ENCODE measurements at places on chromosomes 6 and 20.
A peak's percentile ranks its signal among the peaks of the same experiment; 100 is the strongest.

DNA sequence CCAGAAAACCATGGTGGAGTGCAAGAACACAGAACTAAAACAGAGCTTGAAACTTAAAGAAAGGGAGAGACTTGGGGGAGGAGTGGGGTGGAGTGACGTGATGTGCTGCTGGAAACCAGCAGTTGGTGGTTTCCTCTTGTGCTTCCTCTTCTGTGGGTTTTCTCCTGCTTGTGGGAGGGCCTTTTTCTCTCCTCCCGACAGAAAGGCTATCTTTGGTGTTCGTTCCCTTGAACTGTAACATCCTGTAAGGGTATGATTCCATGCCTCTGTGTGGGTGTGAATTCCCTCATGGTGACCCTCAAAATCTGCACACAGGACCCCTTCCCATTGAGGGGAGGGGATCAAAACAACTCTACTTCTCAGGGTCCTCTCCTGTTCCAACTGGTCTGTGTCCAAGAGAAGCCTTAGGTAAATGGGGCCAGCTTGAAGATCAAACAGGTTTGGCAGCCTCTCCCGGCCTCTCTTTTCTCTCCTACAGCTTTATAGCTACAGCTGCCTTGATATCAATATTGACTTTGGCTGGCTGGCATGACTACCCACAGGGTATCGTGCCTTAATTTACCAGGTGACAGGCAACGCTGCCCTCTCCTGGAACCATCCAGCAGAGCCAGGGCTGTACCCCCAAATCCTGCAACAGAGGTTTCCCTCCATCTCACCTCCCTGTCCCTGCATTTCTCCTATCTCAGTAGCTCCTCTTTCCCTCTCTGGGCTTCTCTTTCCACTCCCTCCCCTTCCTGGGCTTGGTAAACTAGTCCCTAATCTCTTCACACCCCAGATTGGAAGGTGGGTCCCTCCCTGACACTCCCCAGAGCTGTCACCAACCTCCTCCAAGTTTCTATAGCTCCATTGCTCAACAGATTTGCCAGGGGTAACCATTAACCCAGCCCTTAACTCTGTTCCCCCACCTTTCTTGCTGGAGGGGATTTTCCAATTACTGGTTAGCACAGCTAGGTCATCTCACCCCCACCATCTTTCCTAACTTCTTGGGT lies 1.5 kb upstream of the MSH5 start:
- DNase-seq, result no peak

DNA sequence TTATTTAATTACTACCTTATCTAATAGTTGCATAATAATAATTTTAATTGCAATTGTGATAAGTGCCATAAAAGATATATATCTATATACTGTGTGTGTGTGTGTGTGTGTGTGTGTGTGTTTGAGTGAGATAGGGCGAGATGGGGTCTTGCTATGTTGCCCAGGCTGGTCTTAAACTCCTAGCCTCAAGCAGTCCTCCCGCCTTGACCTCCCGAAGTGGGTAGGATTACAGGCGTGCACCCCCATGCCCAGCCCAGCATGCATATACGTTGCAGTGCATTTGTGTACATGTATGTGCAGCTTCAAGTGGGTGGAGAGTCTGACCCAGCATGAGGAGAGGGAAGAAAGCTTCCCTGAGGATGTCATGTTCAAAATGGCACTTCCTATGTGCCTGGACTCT lies 4.6 kb upstream of the RIMS4 start:
- DNase-seq, result no peak

- DNase-seq, result no peak
Observed at GRCh38 chr6:89542866-89543265, 95.7 kb downstream of the LYRM2 start.

DNA sequence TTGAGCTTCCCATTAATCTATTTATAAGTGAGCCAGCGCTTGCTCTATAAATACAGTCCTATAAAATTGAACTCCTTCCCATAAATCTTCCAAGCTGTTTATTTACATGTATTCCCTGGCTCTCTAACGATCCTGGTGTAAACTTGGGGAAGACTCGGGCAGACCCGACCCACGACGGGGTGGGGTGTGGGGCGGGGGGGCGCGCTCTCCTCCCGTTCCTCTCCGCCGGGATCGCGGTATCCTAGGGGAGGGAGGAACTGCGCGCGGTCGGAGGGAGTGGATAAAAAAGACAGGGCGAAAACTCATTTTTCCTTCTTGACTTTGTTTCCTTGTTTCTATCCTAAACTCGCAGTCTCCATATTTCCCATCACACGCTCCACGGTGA lies 31.1 kb downstream of the TFAP2B start:
- DNase-seq, result peak; percentile 33

DNA sequence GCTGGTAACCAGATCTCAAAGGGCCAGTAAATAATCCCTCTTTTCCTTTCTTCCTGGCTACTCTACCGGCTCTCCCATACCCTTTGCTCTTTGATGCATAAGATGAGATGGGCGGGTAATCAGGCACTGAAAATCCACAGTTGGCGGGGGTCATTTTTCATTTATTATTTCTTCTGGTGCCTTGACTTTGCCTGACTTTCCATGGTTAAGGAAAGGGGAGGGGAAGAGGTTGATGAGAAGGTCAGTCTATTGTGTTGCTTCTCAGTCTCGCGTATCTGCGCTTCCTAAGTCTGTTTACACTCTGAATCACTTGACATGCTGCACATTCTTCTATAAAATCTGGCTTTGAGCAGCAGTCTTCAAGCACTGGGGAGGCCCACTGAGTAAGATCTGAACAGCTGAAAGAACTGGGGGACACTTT lies 121.1 kb upstream of the HDGFL1 start:
- no peak for DNase-seq

- no peak for DNase-seq
Observed at GRCh38 chr6:39303425-39304153, 10.6 kb downstream of the KCNK17 start.

DNA sequence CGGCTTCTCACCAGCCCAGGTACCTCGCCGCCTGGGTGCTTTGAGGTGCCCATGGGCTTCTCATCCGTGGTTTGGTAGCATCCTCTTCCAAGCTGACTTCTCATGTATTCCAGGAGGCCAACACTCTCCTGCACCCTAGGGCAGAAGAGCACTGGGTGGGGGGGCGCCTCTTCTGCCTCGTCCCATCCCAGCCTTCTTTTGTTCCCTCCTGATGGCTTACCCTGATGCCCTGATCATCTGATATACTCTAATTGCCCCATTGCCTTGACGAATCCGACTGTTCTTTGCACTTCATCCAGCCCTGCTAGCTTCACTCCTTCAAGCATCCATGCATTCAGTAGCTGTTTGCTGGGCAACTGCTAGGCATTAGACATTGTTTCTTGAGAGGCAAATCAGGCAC lies 60.6 kb downstream of the ZNF831 start:
- no peak for DNase-seq

GRCh38 chr6:154474648-154475428 lies 35.6 kb downstream of the CNKSR3 start:
- DNase-seq, result no peak

DNA sequence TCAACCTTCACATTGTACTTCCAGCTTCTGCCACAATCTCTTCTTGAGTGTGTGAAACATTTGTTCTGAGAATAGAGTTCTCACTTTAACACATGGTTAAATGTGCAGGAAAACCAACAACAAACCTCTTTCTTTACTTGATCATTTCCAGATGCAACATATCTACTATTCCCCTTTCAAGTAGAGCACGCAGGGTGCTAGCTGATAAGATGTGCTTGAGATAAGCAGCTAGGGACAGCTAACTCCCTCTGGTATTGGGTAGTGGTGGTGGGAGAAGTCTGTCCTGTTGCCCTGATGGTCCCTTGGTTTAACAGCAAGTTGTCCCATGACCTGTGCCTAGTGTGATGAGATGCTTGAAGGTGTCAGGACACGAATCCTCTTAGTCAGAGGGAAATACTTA lies 15.4 kb upstream of the HMGCLL1 start:
- no peak for DNase-seq

DNA sequence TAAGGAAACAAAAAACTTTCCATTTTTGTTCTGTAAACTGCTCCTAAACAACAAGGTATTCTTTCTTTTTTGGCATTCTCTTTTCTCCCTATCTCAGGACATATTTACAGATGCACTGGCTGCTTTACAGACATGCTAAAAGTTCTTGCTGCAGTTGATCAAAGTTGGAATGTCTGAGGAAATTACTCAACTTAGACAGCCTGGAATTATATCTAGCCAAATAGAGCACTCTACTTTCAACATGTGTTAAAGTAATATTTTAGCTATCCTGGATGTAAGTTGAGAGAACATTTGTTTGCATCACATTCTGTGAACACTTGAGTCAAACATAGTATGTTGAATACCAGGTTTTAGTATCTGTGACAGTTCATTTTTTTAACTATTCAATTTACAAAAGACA lies 24.8 kb downstream of the TASP1 start:
- DNase-seq, result no peak

DNA sequence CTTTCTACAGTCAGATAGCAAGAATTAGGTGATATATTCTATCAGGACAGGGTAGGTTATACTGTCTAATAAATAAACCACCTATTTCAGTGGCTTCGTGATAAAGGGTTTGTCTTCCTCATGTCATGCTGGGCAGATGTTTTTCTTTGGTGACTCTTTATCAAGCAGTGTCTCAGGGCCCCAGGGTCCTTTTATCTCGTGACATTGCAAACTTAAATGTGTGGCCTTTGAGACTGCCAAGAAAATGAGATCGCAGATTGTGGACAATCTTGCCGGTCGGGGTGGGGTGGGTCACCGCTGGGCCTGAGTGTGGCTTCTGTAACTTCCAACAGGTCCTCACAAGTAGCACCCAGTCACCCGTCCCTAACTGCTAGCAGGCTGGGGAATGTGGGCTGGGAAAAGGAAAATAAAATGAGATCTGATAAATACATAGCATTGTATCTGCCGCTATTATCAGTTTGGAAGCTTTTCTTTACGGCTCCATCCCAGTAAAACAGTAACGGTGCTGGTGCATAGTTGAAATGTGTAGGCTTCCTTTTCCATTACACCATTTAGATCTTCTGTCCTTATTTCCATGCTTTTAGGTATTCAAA lies 50.5 kb upstream of the BMP6 start:
- no peak for DNase-seq

- no peak for DNase-seq
Observed at GRCh38 chr6:42502990-42503389, 51.3 kb upstream of the TRERF1 start.

DNA sequence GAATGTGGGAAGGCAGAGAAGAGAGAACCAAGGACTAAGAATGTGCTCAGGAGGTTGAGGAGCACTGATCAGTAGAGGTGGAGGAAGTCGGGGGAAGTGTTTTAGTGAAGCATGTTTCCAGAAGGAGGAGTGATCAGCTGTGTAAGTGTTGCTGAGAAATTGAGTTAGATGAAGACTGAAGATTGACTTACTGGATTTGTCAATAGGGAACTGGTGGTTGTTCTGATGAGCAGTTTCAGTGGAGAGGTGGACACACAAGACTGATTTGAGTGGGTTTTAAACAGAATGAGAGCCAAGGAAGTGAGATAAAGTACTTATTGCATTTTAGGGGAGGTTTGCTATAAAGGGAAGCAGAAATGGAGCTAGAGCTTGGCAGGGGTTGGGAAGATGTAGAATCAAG lies 182.6 kb downstream of the CDKAL1 start:
- DNase-seq, result no peak

GRCh38 chr6:146153040-146153758 lies 124.3 kb downstream of the GRM1 start:
- DNase-seq, result no peak

DNA sequence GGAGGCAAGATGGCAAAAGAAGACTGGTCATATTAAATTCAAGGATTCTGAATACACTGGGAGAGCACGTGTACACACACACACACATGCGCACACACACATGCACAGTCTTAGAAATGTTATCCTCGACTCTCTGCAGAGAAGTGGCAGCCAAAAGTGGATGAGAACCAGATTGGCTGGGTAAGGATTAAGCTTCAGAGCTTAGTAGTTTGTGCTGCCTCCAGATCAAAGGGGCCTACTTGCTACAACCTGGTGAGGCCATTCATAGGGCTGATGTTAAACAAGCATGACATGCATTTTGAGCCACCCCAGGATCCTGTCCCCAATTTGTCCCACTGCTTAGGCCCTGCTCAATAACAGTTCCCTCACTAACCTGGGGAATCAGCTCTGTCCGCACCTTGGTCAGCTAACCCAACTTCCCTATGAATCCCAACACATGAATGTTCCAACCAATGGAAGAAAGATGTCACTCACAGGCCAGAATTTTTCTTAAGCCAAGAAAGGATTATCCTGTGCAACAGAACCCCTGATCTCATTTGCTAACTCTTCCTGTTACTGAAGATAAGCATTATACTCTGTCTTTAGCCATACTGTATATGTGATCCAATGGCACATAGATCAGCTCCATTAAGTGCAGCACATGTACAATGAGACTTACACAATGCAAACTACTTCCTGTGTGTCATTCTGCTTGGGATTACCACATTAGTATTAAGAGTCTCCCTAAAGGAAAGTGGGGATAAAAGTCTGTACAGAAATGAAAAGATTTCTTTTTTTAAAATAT lies 31.0 kb downstream of the TOMM6 start:
- DNase-seq, result no peak

DNA sequence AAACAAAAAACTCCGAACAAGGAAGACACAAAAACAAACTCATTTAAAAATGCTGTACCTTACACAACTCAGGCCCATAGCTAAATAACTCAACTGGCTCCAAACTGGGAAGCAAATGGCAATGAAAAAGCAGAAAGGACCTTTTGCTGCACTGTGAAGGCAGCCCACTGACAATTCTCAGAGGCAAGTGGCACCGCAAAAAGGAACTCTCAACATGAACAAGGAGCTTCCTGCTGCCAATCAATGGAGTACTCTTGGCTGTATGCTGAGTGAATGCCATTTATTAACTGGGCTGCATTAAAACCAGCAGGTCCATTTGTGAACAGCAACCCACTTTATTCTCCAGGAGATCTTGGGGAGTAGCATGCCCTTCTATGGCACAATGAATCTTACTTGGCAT lies 209.9 kb downstream of the PTPRK start:
- DNase-seq, result no peak

GRCh38 chr6:35170166-35170565 lies 29.0 kb upstream of the TCP11 start:
- DNase-seq, result no peak

DNA sequence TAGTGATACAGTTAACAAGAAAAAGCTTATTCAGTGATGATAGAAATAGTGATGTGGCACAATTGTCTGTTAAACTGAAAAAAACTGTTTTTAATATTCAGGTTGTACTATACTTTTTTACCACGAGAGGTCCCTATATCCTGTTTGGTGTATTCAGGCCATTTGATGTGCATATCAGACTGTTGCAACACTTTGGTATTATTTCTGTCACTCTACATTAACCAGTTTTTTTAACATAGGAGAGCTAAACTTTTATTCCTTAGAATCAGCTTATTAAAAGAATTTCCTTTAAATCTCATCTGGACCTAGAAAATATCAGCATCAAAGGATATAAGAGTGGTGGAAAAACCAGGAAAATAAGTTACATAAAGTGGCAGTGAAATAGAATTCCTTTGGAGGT lies 36.8 kb downstream of the TSPYL4 start:
- DNase-seq, result no peak

- DNase-seq, result no peak
Observed at GRCh38 chr6:168690271-168690670, 249.3 kb downstream of the SMOC2 start.

DNA sequence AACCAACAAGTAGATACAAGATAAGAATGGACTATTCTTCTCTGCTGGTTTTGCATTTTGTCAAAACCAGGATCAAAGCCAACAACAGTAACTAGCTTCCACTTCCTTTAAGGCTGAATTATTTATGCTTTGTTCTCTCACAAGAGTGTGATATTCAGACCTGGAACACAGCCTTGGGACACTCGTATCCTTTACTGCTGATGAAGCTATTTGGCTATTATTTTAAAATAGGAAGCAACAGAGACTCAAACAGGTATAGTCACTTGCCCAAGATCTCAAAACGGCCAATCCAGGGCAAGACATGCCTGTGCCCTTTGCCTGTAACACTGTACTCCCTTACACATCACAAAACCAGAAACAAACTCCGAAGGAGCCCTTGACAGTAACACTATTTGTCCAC lies 19.9 kb downstream of the SPTLC3 start:
- DNase-seq, result no peak
